ENCODE measurements at places on chromosomes 4 and X.

DNA sequence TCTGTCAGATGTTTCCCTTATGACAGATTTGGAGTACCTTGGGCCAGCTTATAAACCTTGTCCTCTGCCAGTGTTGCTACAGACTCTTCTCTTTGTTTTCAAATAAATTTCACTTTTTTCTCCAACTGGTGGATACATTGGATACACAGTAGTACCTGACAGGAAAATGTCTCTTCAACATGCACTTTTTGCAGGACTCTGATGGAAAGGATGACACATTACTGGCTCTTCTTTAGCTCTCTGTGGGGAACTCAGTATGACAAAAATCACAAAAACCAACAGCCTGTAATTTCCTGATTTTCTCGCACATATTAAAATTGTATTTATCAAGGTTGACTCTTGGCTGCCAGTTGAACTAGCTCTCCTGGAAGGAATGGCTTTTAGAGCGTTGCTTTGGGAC lies 61.3 kb upstream of the GIMD1 start:
- DNase-seq, result no peak

GRCh38 chr4:153113061-153113837 lies 91.0 kb upstream of the TRIM2 start:
- DNase-seq, result no peak

GRCh38 chrX:110399497-110399896 lies 40.8 kb downstream of the RTL9 start:
- no peak for DNase-seq

GRCh38 chr4:70667740-70668535 lies 1.6 kb upstream of the JCHAIN start:
- DNase-seq, result no peak

- DNase-seq, result no peak
Measured at GRCh38 chr4:67201334-67201733, 344.0 kb downstream of the CENPC start.

DNA sequence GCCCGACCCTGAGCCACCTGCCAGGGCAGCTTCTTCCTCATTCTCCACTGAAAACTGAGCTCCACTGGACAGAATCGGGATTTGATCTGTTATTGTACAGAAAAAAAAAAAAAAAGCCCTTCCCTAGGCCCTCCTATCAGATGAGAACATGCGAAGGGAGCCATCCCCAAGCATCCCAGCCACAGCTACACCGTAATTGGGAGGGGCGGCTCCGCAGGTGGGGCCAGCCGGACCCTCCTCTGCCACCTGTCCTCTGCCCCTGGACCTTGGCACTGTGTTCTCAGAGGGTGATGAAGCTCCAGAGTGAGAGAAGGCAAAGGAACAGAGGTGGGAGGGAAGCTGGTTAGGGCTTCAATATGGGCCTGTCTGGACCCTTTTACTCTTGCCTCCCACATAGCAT lies 240.0 kb upstream of the PSAPL1 start:
- no peak for DNase-seq

GRCh38 chr4:36187723-36188333 lies 56.5 kb downstream of the ARAP2 start:
- no peak for DNase-seq

- DNase-seq, result peak; percentile 70
Measured at GRCh38 chr4:184283659-184284335, 66.1 kb upstream of the ENPP6 start.

- peak; percentile 1 for DNase-seq
Measured at GRCh38 chrX:91434351-91435168, at the start of gene PABPC5. Gene PABPC5 (plus strand): TSS chrX:91434839. CDS start chrX:91435578, 739 bp downstream.

DNA sequence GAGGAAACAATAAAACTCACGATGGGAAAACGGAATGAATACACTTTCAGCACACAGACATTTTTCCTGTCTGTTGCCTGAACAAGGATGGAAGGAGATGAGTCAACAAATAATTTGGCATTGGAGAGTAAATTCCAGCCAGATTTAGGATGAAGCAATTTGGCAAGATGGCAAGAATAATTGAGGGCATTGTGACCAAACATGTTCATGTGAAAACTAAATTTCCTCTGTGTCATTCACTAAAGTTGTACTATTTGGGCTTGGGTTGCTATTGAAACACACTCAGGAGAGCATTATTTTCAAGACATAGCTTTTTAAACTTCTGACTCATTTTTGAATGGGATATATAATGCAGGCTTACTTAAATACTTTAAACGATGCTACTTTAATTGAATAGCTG lies 1614.4 kb downstream of the PCDH19 start:
- DNase-seq, result no peak

DNA sequence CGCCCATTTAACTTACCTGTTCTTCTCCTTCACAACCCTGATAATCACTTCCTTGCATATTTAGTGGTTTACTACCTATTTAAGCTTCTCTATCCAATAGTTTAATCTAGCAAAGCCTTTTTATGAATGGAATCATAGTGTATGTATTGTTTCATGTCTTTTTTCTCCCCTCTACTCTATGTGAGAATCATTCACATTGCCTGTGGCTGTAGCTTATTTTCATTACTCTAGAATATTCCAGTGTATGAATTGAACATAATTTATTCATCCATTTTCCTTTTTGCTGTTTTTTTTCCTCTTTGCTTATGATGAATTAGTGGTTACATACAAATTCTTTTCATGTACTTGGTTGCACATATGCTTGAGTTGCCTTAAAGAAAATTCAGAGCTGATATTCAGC lies 490 bp upstream of the ADH4 start:
- no peak for DNase-seq

DNA sequence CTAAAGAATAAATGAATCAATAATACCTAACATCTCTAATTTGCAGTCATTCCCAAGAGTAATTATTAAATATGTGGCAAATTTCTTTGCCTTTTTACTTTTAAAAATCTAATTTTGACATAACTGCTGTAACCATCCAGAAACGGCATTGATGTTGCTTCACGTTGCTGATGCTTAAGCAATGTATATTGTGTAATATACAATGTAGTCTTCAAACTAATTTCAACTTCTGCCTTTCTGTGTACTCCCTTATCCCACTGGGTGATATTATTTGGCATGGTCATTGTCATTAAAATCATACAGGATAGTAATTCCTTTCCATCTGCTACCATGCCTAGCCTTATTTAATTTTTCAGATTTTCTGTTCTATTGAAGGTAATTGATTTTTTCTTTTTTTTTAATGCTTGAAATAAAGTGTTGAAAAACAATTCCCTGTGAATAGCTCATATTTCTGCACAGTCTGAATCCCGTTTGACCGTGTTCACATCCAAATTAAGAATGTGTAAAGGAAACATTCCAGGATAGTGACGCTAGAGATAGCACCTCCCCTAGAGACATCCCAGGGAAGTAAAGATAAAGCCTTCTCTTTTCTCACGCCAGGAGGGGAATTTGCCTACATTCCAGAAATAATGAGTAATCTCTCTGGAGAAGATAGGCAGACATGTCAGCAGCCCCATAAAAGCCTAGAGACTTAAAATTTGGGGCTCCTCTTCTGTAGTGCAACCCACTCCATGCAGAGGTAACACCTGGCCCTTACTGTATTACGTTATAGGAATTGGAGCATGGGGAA lies 8.6 kb downstream of the FAM200B start:
- no peak for DNase-seq

DNA sequence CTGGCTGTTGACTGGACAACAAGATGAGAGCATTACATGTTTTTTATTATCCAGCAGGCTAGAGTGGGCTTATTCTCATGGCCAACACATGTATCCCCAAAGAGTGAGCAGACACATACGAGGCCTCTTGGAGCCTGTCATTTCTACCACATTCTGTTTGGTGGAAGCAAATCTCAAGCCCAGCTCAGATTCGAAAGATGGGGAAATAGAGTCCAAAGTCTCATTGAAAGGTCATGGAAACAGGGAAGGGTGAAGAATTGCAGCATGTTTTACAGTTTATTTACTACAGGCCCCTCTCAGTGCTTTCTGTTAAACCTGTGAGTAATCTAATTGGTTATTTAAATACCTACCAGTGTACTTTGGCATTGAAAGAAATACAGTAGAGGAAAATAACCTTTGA lies 108.6 kb downstream of the FRAS1 start:
- no peak for DNase-seq

DNA sequence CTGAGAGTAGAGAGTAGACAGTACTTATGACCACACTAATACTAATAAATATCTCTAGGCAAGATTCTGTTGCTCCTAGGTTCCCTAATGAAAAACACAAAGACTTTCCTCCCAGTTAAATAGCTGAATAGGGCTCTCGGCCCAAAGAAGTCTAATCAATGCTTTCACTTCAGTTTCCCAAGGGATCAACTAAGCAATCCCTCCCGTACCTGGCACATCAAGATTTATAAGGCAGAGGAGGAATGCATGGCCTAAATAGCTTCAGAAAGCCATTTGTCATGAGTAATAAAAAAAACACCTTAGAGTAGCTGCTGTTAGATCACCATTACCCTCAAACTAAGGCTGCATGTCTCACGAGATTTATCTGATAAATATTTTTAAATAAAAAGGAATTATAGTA lies 56.8 kb upstream of the EXOC1L start:
- DNase-seq, result no peak

- DNase-seq, result no peak
Measured at GRCh38 chr4:173370130-173370476, 651 bp upstream of the SAP30 start.

GRCh38 chr4:7148337-7148736 lies 44.0 kb upstream of the SORCS2 start:
- no peak for DNase-seq

DNA sequence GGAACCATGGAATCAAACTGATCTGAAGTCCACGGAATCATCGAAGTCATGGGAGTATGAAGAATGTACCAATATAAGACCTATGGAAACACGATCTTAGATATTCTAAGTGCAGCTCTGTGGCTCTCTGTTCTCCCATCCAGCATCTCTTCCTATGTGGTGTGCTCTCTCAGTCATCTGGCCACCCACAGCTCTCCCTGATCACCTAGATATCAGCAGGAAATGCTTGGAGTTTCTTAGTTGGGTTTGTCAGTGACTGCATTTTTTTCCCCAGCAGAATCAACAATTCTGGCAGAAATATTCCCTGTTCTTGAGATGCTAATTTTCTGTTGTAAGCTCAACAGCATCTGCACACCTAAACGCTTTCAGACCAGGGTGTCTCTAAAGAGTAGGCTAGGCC lies 94.1 kb downstream of the GC start:
- DNase-seq, result no peak

- DNase-seq, result no peak
Measured at GRCh38 chrX:154378059-154378798, 866 bp upstream of the EMD start.

GRCh38 chrX:129797251-129797906 lies 17.6 kb downstream of the SASH3 start:
- no peak for DNase-seq

GRCh38 chrX:9770319-9770718 lies 4.7 kb upstream of the GPR143 start:
- DNase-seq, result no peak

Measured in GM06990 (cell line).